ENCODE measurements at places on chromosomes 12 and 14.

DNA sequence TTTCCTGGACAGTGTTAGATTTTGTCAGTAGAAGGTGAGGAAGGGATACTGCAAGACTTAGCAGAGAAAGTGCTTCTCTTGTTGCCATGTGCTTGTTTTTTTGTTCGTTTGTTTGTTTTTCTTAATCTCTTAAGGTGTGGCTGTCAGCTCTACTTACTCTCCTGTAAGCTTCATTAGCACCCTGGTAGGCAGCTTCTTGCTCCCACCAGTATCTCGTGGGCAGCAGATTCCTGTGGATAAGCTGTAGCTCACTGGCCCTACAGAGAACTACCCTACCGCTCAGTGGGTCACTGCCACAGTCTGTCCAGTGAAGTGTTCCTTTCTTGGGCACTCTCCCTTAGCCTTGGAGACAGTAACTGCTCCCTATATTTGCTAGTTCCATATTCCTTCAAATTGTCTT lies 30.1 kb downstream of the VRK1 start:
- no peak for DNase-seq

DNA sequence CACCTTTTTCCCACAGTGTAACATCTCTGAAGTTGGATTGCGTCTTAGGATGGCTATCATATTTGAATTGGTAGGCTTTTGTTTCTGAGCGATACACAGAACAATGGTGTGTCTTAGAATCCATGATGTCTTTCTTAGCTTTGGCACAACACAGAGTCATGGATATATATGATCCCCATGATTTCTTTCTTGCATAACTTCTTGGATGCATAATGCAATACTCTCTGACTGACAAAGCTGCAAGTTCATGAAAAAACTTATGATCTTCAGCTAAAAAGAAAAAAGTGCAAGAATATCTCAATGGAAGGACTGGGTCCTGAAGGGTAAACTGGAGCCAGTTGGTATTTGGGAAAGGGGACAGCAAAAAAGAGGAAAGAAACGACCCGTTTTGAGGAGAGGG lies 48.1 kb downstream of the VWF start:
- no peak for DNase-seq

GRCh38 chr14:20093442-20093841 lies 17.1 kb upstream of the OR4K17 start:
- DNase-seq, result no peak

GRCh38 chr14:64114166-64114565 lies 180.0 kb downstream of the ESR2 start:
- no peak for DNase-seq

- DNase-seq, result no peak
Observed at GRCh38 chr12:110355073-110355472, 48.4 kb downstream of the ANAPC7 start.

Measured in left hindlimb (tissue), 1 donor.